Skin of body (tissue), 3 donors: ENCODE measurements at places on chromosomes 5 and 9. TPM values are rescaled to one million over a fixed set of nuclear protein-coding genes. Genes with fewer than 3 reads are reported as not detected.

The NPR2 gene
- 31.5 TPM for total RNA-seq

The CDX1 gene
- total RNA-seq, result 0.49 TPM

The TRMO gene
- 10.6 TPM for total RNA-seq

DNA sequence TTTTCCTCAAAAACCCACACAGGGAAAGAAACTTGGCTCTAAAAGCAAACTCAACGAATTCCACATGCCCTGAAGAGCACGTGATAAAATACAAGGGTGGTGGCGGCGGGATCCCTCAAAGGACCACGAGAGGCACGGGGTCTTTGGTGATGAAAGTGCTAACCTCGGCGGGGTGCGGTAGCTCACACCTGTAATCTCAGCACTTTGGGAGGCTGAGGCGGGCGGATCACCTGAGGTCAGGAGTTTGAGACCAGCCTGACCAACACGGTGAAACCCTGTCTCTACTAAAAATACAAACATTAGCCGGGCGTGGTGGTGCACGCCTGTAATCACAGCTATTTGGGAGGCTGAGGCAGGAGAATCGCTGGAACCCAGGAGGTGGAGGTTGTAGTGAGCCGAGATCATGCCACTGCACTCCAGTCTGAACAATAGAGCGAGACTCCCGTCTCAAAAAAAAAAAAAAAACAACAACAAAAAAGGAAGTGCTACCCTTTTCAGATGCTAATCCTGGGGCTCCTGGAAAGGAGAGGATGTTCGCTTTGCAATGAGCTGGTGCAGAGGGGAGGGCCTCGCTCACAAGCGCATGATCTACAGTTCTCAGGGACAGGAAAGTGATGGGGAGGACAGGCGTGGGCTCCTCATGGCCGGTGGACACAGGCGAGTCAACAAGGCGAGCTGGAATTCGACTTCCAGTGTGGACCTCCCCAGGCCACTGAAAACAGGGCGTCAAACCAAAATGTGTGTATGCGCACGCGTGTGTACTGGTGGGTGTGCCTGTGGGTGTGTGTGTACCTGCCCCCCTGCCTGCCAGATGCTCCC lies 54.1 kb downstream of the USP20 start:
- DNase-seq, result no peak

DNA sequence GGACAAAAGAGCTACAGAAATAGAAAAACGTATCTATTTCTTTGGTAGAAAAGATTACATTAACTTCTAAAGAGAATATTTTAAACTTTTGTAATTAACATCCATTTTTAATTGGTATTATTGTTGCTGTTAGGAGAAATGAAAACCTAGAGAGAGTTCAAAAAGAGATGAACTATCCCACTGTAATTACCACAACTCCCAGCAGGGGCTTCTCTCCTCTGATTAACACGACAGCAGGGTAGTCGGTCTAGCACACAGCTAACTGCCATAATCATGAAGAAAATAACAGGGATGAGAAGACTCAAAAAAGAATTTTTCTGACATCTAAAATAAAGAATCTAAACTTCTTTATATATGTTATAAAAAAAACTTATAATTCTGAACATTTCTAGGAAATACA lies 86.2 kb upstream of the CDH9 start:
- no peak for DNase-seq

DNA sequence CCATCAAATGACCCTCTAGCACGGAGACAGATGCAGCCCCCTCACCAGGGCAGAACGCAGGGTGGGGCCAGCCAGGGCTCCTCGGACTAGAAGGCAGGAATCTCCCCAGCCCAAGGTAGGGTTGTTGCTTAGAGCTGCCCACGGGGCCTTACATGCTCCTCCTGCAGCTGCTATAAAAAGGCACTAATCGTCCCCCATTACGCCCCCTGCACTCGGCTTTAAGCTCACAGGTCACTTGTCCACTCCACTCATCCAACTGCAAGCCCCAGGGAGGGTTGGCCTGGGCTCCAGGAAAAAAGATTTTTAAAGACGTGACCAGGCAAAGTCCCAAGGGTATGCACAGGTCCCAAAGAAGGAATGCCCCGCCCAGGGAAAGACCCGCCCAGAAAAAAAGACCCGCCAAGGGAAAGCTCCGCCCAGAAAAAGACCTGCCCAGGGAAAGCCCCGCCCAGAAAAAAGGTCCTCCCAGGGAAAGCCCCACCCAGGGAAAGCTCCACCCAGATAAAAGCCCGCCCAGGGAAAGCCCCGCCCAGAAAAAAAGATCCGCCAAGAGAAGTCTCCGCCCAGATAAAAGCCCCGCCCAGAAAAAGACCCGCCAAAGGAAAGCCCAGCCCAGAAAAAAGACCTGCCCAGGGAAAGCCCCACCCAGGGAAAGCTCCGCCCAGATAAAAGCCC lies 11.1 kb downstream of the GRIN1 start:
- no peak for DNase-seq

- DNase-seq, result no peak
Observed at GRCh38 chr5:72537166-72537565, 30.0 kb upstream of the ZNF366 start.

- no peak for DNase-seq
Observed at GRCh38 chr9:16335788-16336580, 534.5 kb downstream of the BNC2 start.

GRCh38 chr5:107680099-107680498 lies 9.4 kb upstream of the EFNA5 start:
- DNase-seq, result no peak

DNA sequence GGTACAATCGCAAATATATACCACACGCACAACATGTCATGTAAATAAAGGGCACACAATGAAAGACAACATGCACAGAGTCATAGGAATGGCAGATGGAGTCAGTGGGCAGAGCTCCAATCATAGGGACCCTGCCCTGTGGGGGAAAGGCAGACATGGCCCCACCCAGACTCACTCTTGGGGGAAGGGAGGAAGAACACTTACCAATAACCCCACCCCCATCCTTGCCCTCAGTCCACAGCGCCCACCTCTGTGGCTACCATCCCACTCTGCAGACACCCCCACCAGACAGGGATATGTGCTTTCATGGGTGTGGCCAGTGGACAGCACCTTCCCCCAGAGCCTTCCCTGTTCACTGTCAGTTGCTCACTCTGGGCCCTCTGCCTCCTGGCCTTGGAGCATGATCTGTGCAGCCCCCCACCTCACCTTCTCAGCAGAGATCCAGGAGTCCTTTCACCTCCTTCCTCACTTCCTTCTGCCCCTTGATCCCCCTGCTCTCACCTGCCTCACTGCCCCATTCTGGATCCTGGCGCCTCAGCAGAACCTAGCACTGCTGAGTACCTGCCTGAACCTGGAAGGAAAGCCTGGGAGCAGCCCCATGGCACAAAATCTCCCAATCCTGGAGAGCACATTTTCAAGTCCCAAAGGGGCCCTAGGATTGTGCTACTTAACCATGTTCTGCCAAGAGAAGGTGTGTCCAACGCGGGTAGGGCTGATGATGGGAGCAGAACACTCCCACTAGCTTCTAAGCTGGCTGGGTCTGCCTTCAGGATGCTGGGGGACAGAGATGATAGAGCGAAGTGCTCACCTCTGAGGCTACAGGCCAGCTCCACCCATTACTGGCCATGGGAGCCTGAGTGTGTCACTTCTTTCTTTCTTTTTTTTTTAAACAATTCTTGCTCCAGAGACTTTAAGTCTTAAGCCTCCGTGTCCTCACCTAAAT lies 1.5 kb upstream of the PHF19 start:
- DNase-seq, result no peak

GRCh38 chr9:125172031-125172755 lies 17.4 kb downstream of the PPP6C start:
- DNase-seq, result no peak

- no peak for DNase-seq
Observed at GRCh38 chr9:93290495-93291434, 106.8 kb downstream of the WNK2 start.

The NR6A1 gene
- 0.99 TPM for total RNA-seq

DNA sequence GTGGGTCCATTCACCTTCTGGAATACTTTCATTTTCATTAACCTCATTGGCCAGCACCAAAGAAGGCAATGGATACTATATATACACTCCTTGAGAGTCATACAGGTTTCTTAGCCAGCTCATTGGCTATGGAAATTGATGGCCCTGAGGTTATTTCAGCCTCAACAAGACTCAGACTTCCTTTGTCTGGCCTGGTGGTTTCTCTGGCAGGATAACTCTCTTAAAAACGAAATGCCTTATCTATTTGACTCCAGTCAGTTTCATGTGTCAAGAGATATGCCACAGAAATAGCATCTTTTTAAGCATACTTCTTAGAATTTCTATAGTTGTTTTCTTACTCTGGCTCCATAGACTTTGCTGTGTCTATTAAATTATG lies 28.9 kb downstream of the CDH9 start:
- DNase-seq, result no peak

The SLC1A3 gene
- 61.1 TPM for total RNA-seq

DNA sequence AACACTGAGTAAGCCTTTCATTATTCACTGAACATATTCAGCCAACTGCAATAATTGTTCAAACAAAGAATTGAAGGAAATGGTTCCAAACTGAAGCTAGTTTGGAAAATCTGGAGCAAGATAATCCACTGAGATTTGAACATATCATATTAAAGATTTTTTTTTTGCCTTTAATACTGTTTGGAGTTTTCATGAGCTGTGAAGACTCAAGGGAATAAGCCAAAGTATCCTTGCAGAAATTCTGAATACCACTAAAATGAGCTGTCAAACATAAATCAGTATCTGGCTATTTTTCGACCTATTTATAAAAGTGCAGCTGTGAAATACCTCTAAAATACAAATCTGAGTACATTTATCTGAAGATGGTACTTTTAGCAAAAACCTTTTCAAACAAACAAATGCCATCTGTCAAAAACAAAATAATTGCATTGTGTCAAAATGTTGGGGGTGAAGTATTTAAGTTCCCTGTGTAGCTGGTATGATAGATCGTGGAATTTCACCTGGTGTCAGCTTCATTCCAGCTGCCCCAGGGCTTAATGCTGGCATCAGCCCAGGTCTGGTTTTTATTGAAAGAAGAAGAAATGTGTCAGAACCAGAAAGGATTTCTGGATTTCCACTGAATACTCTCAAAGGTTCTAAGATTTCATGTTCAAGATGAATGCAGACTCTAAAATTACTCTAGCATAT lies 149.0 kb upstream of the GRAMD2B start:
- peak; percentile 51 for DNase-seq
